NCI-H526 treated with DMSO at 0.1 percent for 48 hours (cell line): ENCODE measurements at places on chromosomes 7 and 10.

GRCh38 chr7:130009848-130010688 lies 41.1 kb downstream of the ZC3HC1 start:
- DNase-seq = no peak

DNA sequence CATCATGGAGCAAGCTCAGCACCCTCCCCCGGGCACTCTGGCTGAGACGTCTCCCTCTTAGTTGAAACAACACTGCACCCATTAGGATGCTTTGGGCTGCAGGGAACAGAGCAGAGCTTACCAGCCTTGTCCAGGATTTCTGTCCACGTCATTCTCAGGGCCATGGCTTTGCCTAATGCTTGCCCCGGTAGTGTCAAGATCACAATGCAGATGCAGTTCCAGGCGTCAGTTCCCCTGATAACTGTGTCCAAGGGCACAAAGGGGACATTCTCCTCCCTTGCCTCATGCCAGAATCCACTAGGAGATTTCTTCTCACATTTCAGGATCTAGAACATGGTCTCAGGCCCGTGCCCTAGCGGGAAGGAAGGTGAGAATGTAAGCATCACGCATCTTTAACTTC lies 17.2 kb upstream of the GRB10 start:
- DNase-seq = no peak

DNA sequence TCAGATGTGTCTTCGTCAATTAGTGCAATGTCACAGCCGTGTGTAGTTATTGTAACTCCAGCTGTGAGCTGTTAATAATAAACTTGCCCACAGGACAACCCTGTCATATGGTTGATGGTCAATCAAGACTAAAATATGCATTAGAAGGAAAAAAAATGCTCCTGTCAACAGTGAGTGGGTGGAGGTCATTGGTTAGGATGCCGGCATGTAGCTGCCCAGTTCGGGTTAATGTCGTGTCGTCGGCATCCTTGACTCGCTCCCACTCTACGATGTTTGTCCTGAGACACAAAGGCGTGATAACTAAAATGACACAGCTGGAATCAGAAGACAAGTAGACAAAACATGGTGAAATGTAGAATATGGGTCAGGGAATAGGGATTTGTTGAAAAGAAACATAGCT lies 442.8 kb upstream of the NPVF start:
- DNase-seq = no peak

GRCh38 chr7:83819911-83820310 lies 171.0 kb upstream of the SEMA3E start:
- DNase-seq = no peak

- no peak for DNase-seq
These were observed 481.2 kb downstream of the KCNMA1 start for GRCh38 chr10:77156406-77156879.

DNA sequence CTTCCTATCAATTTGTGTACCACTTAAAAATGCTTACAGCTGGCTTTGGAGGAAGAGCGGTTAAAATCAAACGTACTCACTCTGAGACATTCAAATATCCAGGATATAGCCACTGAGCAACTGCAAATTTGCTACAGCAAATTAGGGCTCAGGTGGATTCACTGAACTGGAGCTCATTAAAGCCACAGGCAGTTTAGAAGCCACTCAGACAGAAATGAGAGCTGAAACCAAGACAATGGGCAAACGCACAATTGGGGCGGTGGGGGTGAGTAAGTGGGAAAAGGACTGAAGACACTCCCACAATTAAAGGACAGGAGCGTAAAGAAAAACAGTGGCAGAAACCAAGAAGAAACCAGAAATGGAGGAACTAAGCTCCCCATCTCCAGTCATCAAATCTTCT lies 20.5 kb downstream of the MPP7 start:
- DNase-seq = no peak

- DNase-seq = no peak
These were observed 159.8 kb downstream of the WDR37 start for GRCh38 chr10:1215862-1216573.

GRCh38 chr10:118844731-118845521 lies 90.2 kb upstream of the CACUL1 start:
- no peak for DNase-seq

DNA sequence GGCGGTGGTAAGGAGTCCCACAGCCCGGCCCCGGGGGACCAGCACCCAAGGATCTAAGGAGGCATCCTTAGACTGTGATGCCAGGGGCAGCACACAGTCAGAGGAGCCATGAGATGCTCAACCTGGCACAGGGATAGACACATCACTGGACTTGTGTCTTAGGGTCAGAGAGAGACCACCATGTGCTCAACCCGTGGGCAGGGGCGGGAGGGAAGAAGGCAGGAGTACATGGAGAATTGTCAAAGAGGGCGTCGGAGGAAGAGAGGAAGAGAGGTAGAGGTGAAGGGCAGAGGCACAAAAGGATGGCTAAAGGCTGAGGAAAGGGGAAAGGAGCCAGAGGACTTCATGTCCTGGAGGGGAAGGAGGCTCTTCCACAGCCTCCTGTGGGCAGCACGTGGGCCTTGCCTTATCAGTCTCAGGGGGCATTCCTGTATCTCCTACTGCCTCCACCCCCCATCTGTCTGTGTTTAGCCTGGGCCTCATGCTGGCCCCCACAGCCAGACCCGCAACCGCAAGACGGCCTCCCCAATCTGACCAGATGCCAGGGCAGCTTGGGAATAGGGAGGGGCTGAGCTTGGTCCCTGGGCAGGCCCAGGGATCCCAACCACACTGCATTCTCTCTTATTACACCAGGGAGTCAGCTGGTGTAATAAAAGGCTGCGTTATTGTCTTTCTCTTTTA lies 2.2 kb downstream of the ADCY1 start:
- DNase-seq = no peak

GRCh38 chr10:43808136-43808535 lies 159.5 kb upstream of the ZNF32 start:
- no peak for DNase-seq

DNA sequence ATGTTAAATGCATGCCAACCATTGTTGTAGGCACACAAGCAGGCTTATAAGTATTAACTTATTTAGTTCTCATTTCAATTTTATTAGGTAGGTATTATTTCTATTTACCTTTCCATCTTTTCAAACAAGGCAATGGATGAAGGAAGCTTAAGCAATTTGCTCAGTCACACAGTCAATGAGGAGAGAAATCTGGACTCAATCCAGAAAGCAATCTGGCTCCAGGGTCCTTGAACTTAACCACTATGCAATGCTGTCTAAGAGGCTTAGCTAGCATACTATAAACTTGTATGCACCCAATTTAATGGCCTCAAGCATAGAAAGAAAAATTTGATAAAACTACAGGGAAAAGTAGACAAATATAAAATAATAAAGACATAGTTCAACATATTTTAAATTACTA lies 88.6 kb downstream of the VWDE start:
- peak; percentile 15 for DNase-seq

DNA sequence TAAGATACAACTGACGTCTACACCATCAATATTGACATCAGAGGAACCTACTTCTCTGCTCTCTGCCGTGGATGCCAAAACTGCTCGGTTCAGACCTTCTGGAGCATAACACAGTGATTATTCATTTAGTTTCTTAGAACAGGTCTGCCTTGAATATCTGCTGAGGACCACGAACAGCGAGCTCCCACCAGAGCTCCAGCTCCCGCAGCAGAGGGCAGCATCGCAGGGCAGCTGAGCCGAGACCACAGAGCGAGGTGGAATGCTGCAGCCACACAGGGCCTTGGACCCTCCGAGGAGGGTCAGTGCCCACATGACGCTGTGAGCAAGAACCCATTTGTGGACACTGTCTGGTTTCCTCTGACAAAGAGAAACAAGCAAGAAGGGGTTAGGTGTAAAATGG lies 6.8 kb downstream of the VIPR2 start:
- no peak for DNase-seq

DNA sequence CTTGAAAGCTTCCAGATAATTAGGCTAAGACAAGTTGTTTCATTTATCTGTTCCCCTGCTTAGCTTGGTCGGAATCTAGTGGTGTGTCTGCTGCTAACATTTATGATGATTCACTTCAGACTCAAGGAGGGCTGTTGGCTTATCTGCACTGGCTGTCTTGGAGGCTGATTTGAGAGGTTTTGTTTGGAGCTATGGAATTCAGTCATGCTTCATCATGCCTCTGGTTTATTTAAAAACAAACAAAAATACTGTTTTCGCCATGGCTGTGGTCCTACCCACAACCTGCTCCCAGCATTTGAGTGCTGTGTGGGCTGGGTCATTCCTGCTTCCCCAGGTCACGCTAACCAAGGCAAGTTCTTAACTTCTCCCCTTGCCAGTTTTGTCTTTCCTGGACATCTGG lies 11.7 kb upstream of the ARPC1B start:
- DNase-seq = no peak

GRCh38 chr7:82126576-82126975 lies 317.0 kb downstream of the CACNA2D1 start:
- DNase-seq = no peak
